Brain pericyte (primary cell): ENCODE measurements at places on chromosomes 4 and X.

DNA sequence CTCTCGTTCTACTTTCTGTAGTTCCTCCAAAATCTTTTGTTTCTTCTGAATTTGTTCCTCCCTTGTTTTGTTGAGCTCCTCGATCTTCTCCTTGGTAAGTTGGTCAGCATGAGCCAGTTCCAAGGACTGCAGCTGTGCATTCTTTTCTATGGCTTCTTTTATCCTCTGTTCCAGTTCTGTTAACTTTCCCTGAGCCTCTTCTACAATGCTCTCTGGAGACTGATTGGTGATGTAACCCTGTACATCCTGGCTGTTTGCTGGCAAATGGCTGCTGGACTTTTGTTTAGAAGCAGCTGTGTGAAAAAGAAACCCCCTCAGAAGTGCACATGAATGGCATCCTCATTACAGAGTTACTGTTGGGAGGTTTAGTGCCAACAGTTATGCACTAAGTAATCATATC is 70.5 kb upstream of the COX18 start:
- no peak for DNase-seq

- no peak for DNase-seq
These were observed 14.9 kb downstream of the DHRSX start for GRCh38 chrX:2485789-2486345.

- DNase-seq, result no peak
These were observed 19.0 kb downstream of the CHRNA9 start for GRCh38 chr4:40354158-40354557.

- no peak for DNase-seq
These were observed 147.9 kb downstream of the SLC4A4 start for GRCh38 chr4:71486550-71487343.

GRCh38 chr4:119010909-119011606 is 122.4 kb downstream of the SYNPO2 start:
- no peak for DNase-seq
